Stimulated activated CD8-positive, alpha-beta memory T cell treated with anti-CD3 and anti-CD28 coated beads, Interleukin-7, amount 100 ng/mL, for 24 hours (primary cell): ENCODE measurements at places on chromosomes 7 and 10.

- DNase-seq, result no peak
These were observed 761 bp downstream of the PTF1A start for GRCh38 chr10:23192712-23193434.

- DNase-seq, result no peak
These were observed 54.3 kb upstream of the SMNDC1 start for GRCh38 chr10:110358869-110359629.

DNA sequence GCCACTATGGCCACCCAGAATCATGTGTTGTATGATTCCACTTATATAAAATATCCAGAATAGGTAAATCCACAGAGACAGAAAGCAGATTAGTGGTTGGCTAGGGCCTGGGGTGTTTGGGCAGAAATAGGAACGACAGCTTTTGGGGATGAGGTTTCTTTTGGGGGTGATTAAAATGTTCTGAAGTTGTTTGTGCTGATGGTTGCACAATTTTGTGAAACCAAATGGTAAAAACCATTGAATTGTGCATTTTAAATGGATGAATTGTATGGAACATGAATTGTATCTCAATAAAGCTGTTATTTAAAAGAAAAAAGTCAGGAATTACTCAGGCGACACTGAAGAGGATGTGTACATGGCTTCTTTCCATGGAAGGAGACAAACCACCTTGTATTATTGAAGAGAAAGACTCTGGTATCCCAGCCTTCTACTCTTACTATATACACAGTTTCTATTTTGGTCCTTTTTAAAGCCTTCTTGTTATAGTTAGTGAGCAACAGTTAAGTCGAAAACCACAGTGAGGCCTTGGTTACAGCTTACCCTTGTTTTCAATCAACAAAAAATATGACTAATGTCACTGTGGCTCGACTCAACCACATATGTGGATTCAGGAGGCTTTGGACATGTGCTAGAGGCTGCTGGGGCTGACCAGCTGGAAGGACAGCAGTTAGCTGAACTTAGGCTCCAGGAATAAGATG lies 57.1 kb upstream of the KMT2E start:
- DNase-seq, result no peak

GRCh38 chr7:16317406-16317805 lies 103.9 kb downstream of the CRPPA start:
- no peak for DNase-seq

DNA sequence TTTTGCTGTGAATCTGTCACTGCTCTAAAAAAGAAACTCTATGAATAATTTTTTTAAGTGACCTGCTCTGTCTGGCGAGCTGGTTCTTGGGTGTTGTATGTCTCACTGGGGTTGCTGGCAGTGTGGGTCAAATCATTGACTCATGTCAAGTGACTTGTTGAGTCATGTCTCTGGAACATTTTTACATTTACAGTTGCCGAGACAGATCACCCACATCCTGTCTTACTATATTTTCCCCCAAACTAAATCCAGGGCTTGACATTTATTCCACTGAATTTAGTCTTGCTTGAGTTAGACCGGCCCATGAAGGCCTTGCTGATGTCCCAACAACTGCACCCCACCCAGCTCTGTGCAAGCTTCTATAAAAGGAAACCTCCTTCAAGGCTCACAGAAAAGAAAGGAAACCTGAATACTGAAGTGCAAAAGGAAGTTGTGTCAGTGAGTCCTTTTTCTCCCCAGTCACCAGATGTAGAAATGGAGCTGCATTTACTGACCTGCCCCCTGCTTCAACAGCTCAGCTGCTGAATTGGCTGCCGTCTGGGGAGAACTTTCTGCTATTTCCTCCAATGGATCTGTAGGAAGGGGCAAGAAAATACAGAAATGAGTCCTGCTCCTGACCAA lies 290.3 kb downstream of the TNS3 start:
- DNase-seq, result no peak

DNA sequence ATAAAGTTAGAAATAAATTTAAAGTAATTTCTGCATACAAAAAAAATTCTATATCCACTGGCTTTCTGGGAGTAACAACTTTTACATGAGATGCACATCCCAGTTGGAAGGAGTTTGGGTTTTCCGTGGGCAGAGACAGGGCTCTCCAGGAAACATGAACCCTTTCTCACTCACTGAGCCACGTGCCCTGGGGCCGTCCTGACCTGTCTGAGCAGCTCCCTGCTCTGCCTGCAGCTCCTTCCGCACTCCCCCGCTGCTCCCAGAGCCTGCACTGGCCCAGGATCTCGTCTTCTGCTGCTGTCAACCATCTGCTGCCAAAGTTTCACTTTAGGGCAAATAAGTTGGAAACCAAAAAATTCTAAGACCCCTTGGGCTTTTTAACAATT lies 169.1 kb downstream of the DIP2C start:
- no peak for DNase-seq

DNA sequence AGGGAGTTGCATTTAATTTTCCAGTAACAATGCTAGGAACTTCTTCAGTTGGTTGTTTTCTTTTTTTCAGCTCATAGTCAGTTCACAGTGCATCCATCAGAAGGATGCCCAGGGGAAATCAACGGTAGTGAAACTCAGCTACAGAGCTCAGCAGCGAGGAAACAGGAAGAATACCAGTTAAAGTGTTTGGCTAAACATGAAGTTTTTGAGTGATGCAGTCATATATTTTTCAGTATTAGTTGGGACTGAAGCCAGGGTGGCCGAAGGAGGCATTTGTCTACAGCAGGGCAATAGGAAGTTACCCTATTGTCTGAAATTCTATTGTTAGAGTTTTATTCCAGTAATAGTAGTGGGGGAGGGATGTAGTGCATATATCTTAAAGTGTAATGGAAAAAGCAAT lies 45.3 kb upstream of the MALRD1 start:
- DNase-seq, result no peak

GRCh38 chr7:98178321-98178720 lies 32.9 kb upstream of the BHLHA15 start:
- DNase-seq, result no peak

DNA sequence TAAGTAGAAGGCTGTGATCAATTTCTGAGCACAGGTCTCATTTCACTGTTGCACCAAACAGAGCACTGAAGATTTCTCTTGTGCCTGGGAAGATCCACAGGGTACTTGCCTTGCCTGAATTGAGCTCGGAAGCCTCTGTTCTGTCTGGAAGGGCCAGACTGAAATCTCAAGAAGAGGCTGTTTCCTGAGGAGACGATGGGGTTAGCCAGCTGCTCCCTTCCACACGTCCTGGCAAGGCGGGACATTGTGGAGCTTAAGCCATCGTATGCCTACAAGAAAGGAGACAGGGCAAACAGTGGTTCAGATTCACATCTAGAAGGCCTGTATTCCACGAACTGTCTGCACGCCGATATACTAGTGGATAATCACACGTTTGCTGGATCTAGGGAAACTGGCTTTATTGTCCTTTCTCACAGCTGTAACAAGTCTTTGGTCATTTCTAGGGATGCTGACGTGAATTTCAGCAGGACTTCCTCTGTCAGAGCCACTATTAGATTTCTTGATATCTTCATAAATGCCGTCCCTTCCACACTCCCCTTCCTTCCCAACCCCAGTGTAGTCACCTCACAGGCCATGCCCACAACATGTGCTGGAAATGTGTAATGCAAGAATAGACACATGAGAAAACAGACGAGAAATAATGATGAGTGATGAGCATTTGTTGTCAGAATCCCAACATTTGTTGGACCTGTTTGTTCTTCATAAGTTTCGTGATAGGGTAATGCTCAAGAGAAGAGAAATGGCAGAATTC lies 137.2 kb upstream of the RSU1 start:
- no peak for DNase-seq

GRCh38 chr7:156823435-156823834 lies 69.5 kb downstream of the LMBR1 start:
- DNase-seq, result no peak

DNA sequence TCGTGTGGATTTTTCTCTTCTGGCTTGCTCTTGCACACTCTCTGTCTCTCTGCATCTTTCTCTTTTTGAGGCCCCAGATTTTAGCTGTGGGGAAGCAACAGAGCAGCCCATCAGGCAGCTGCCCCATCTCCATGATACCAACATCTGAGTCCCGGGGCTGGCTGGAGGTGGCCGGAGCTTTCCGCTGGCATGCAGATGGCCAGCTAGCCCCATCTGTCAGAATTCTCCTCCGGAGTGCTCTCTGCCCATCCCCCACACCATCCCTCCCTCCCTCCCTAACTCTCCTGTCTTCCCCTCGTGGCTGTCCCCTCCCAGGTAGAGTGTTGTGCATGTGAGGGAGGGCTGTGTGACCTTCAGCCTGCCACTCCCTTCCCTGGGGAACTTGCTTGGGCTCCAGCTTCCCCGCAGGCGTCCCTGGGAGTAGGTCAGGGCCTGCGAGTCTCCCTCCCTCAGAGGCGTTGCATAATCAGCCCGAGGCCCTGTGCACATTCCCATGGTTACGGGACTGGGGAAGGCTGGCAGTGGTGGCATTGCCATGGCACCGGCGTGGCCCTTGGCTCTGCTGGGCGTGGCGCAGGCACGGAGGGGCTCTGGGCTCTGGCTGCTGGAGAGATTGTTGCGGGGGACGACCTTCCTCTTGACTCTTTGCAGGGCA lies 24.7 kb downstream of the GHRHR start:
- DNase-seq, result no peak

- DNase-seq, result peak; percentile 53
These were observed 91.0 kb downstream of the ALOX5 start for GRCh38 chr10:45464958-45465567.

DNA sequence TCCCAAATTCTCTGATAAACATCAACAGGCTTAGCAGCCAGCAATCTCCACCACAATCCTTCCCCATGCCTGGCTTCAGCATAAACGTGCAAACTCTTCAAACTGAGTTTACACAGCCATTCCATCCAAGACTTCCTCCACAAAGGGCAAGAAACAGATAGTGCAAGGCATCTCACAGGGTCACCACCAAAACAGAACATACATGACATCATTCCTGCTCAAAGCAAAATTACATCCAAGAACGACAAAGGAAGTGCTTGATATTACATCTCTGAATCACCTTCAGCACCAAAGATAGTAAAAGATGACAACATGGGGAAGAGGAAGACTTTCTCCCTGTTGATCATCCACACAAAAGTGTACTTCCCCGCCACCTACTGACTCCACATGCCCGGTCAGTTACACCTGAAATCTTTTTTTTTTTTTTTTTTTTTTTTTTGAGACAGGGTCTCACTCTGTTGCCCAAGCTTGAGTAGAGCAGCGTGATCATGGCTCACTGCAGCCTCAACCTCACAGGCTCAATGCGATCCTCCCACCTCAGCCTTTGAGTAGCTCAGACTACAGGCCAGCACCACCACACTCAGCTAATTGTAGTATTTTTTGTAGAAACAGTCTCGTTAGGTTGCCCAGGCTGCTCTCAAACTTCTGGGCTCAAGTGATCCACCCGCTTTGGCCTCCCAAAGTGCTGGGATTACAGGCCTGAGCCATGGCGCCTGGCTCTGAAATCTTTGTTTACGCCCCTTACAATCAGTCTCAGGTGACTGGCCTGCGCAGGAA lies 127.5 kb downstream of the PARD3 start:
- DNase-seq, result no peak

DNA sequence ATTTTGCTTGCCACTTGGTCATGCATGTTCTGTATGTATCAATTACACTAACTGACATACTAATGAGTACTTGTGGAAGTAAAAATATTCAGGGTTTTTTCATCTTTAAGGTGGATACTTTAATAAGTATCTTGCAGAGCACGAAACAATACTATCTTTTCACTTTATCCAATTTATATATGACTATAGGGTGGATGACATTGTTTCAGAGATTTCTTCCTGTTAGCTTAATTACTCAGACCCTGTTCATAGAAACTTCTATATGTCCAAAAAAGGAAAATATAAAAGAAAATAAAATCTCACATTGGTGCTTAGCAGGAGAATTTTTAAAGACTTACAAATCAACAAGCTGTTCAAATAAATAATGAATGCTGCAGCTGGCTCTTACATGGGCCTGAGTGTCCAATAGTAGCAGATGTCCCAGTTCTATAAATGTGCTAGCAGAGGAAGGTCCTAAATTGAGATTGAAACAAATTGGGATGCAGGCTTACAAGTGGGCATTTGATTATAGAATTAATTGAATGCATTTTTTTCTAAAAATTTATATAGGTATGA lies 91.5 kb upstream of the THSD7A start:
- no peak for DNase-seq

GRCh38 chr10:24254180-24254579 lies 45.2 kb downstream of the KIAA1217 start:
- no peak for DNase-seq

- no peak for DNase-seq
These were observed 76.9 kb downstream of the SNX10 start for GRCh38 chr7:26368542-26368941.
